ENCODE measurements at places on chromosomes 12 and 14.

GRCh38 chr12:108285016-108285415 lies 54.1 kb downstream of the CMKLR1 start:
- no peak for DNase-seq

- DNase-seq: no peak
Observed at GRCh38 chr12:98149270-98149669, 366.1 kb upstream of the TMPO start.

- DNase-seq: no peak
Observed at GRCh38 chr14:71985538-71986189, 53.4 kb downstream of the RGS6 start.

- DNase-seq: no peak
Observed at GRCh38 chr12:8916154-8916553, 1.8 kb downstream of the PHC1 start.
